ENCODE measurements at places on chromosomes 4 and X. TPM values are rescaled to one million over a fixed set of nuclear protein-coding genes. Genes with fewer than 3 reads are reported as not detected.

DOK7 gene
- not detected for total RNA-seq

PDGFC gene
- total RNA-seq: 22.1 TPM

ZAR1 gene
- total RNA-seq: not detected

SCML2 gene
- 1.4 TPM for total RNA-seq

ZBTB49 gene
- total RNA-seq: 1.7 TPM

DNA sequence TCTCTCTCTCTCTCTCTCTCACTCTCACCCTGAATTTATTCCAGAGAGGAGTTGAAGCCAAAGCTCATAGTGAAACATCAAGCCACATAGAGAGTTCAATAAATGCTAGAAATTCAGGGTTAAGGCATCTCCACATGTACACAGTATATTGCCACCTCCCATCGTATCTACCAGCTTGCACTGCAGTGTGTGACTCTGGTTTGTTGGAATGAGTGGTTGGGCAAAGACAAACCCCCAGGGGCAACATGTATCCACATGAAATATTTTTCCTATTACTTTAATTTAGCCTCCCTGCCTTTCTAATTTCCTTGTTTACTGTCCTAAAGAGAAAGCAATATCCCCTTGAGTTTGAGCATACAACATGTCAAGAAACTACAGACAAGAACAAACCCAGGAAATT, 247.3 kb downstream of the SPATA18 start:
- DNase-seq: no peak

- DNase-seq: no peak
Measured at GRCh38 chrX:68631336-68631735, 16.1 kb upstream of the STARD8 start.

DNA sequence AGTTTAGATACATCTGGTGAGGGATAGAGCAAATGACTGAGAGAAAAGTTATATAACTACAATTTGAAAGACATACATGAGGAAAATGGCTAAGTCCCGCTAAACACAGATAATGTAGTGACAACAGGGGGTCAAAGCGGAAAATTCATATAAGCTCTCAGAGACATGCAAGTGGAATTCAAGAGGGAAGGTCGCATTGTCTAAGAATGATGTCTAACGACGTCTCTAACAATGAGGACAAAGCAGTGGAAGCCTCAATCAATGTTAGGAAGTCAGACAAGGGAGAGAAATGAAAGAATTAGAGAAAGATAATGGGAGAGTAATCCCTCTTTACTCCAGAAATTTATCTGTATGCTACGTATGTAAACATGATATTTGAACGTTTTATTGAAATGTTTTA, 113.4 kb downstream of the ANTXR2 start:
- DNase-seq: no peak

DNA sequence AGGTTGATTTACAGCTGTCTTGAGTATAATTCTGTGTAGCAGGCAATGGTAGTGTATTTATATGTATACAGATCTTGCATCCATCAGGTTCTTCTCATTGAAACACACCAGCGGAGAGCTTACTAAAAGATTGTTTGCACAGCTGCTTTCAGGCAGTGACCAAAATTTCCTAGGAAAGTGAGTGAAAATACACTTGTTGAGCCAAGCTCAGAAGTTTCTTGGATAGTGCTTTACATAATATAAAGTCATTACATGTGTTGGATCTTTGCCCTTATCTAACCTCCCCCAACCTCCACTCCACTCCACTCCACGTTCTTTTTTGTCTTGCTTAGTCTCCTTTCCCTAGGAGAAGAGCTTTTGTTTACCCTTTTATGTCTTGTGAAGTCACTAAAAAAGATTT, 34.1 kb downstream of the CNKSR2 start:
- DNase-seq: no peak

- DNase-seq: no peak
Measured at GRCh38 chr4:17447056-17447455, 64.8 kb downstream of the QDPR start.

- no peak for DNase-seq
Measured at GRCh38 chr4:169668069-169668721, 47.8 kb downstream of the CLCN3 start.

- DNase-seq: no peak
Measured at GRCh38 chr4:40280586-40280985, 54.5 kb upstream of the CHRNA9 start.

- DNase-seq: no peak
Measured at GRCh38 chrX:40182615-40183014, 84.9 kb upstream of the BCOR start.
